ENCODE measurements at places on chromosomes 3 and 15. TPM values are rescaled to one million over a fixed set of nuclear protein-coding genes. Genes with fewer than 3 reads are reported as not detected.
A peak's percentile ranks its signal among the peaks of the same experiment; 100 is the strongest.

- H3K36me3 ChIP-seq, result no peaks in the 10 kb centered on the region
- no peak for DNase-seq
- H3K4me3 ChIP-seq, result no peak overlapping the region
- no peak overlapping the region for H3K27ac ChIP-seq
- H3K4me1 ChIP-seq, result no peaks in the 10 kb centered on the region
Observed at GRCh38 chr3:160106905-160107861, 118.0 kb upstream of the C3orf80 start.

- H3K36me3 ChIP-seq, result no peaks in the 10 kb centered on the region
- H3K4me3 ChIP-seq, result no peak overlapping the region
- no peaks in the 10 kb centered on the region for H3K27me3 ChIP-seq
- no peak overlapping the region for H3K27ac ChIP-seq
- DNase-seq, result no peak
Observed at GRCh38 chr3:181488536-181488935, 223.2 kb upstream of the SOX2 start.

DNA sequence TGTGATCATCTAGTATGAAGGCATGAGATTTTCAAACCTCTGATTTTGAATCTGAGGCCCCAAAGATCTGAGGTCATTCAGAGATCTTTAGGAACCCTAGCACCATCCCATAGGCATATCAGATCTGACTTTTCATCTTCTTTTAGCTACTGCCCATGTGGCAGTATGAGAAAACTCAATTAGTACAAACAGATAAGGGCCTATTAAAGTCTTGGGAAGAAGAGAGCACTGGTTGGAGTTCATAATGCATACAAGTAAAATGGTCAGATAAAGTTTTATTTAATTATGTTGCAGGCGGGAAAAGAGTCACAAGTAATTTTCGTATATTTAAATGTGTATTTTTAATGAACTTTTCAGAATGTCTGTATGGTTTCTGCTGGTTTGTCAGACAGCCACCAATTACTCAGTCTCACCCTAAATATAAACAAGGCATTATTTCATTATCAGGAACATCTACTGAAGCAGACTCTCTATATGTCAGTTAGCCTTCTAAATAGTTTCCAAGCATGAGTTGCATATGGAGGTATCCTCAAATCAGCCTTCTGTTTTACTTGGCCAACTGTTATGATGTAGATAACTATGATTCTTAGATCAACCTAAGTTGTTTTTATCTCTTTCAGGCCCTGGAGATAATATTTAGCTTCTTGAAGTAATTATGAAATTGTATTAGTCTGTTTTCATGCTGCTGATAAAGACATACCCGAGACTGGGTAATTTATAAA, 340.3 kb upstream of the TBC1D5 start:
- no peaks in the 10 kb centered on the region for H3K36me3 ChIP-seq
- H3K27me3 ChIP-seq, result peaks cover 7% of the 10 kb centered on the region
- DNase-seq, result no peak
- H3K4me1 ChIP-seq, result peaks cover 17% of the 10 kb centered on the region
- H3K27ac ChIP-seq, result no peak overlapping the region
- no peak overlapping the region for H3K4me3 ChIP-seq

GRCh38 chr3:23712656-23713559, 92.8 kb upstream of the UBE2E1 start:
- H3K4me1 ChIP-seq, result no peaks in the 10 kb centered on the region
- no peak overlapping the region for H3K4me3 ChIP-seq
- no peak for DNase-seq

- H3K4me1 ChIP-seq, result peaks cover 6% of the 10 kb centered on the region
- no peak overlapping the region for H3K27ac ChIP-seq
- no peak for DNase-seq
- H3K4me3 ChIP-seq, result no peak overlapping the region
Observed at GRCh38 chr15:88513195-88513594, 33.3 kb downstream of the DET1 start.

DNA sequence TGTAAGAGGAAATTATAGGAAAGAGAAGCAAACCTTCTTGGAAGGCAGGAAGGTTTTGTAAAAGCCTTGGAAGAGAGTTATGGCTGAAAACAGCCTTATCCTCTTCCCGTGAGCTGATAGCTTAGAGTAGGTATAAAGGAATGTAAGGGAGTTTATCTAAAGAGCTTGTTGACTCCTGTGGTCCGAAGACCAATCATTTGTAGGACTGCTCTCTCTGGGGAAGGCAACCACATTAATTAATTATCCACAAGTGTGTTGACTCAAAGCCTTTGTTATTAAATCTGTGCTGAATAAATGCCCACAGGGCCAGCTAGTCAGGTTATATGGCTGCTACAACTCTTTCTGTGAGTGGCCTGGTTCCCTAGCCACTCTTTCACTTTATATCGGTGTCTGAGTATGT, 452.1 kb upstream of the RASGRP1 start:
- H3K36me3 ChIP-seq, result no peaks in the 10 kb centered on the region
- H3K4me3 ChIP-seq, result no peak overlapping the region
- H3K27ac ChIP-seq, result no peak overlapping the region
- peaks cover 7% of the 10 kb centered on the region for H3K27me3 ChIP-seq

Gene CFAP44
- 3.6 TPM for total RNA-seq

GRCh38 chr15:36612063-36612788, 32.8 kb downstream of the CDIN1 start:
- H3K4me1 ChIP-seq, result no peaks in the 10 kb centered on the region
- no peak overlapping the region for H3K27ac ChIP-seq
- H3K27me3 ChIP-seq, result no peaks in the 10 kb centered on the region
- H3K4me3 ChIP-seq, result no peak overlapping the region

GRCh38 chr3:96844204-96844514, 29.8 kb downstream of the EPHA6 start:
- H3K36me3 ChIP-seq, result no peaks in the 10 kb centered on the region
- no peak overlapping the region for H3K27ac ChIP-seq
- no peak overlapping the region for H3K4me3 ChIP-seq
- no peak for DNase-seq

GRCh38 chr3:120147072-120147871, 53.0 kb upstream of the GSK3B start:
- H3K4me1 ChIP-seq, result peaks cover 31% of the 10 kb centered on the region
- H3K4me3 ChIP-seq, result no peak overlapping the region
- H3K27me3 ChIP-seq, result no peaks in the 10 kb centered on the region
- H3K36me3 ChIP-seq, result no peaks in the 10 kb centered on the region

Gene NR1I2
- total RNA-seq, result 1.0 TPM

DNA sequence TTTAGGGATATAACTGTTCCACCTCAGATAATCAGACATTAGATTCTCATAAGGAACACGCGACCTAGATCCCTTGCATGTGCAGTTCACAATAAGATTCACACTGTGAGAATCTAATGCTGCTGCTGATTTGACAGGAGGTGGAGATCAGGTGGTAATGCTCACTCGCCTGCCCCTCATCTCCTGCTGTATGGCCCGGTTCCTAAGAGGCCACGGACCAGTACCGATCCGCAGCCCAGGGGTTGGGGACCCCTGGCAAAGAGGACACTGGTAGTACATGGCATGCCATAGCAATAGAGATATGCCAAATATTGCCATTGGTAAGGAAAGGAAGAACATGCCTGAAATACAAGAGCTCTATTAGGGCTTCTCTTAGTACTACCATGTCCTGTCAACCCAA, 59.7 kb downstream of the LSM3 start:
- peaks cover 3% of the 10 kb centered on the region for H3K36me3 ChIP-seq
- H3K27ac ChIP-seq, result no peak overlapping the region
- H3K27me3 ChIP-seq, result peaks cover 10% of the 10 kb centered on the region
- H3K4me1 ChIP-seq, result peaks cover 5% of the 10 kb centered on the region
- DNase-seq, result no peak

Gene SHF
- total RNA-seq, result 23.5 TPM

Gene CACNA2D2
- 2.1 TPM for total RNA-seq

Gene WDR82
- total RNA-seq, result 103 TPM

Gene EIF4A2
- total RNA-seq, result 466 TPM

GRCh38 chr3:125638799-125639198, 43.5 kb upstream of the OSBPL11 start:
- no peaks in the 10 kb centered on the region for H3K4me1 ChIP-seq
- H3K4me3 ChIP-seq, result no peak overlapping the region
- no peak for DNase-seq
- H3K36me3 ChIP-seq, result no peaks in the 10 kb centered on the region

Gene CLRN1
- not detected for total RNA-seq

DNA sequence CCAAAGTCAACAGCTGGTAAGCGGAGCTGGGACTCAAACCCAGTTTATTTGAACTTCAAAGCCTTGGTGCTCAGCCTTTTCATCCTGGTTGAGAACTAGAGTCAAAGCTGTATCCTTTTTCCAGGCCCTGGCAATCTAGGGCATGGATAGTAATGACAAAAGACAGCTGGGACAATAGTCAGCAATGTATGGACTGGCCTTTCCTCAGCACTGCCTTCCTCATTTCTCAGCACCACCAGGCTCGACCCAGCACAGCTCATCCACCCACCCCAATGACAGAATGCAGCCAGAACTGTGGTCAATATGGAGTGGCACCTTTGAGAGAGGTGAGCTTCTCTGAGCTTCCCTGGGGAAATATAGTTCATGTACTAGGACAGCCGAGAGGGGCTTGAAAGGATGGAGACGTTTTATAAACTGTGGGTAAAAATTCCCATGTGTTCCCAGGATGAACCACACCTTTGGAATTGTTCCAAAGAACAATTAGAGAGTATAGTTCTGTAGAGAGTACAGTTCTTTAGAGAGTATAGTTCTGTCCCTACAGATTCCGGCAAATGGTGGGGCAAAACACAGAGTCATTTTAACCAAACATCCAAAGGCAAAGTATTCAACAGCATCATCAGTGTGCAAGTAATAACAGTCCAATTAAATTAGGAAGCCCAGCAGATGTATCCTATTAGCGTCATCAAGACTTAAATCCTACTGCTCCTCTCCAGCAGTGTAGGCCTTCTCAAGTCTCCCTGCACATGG, 30.2 kb upstream of the IREB2 start:
- H3K36me3 ChIP-seq, result no peaks in the 10 kb centered on the region
- H3K4me3 ChIP-seq, result no peak overlapping the region
- H3K4me1 ChIP-seq, result no peaks in the 10 kb centered on the region
- no peak for DNase-seq
- peaks cover 2% of the 10 kb centered on the region for H3K27me3 ChIP-seq

- H3K4me3 ChIP-seq, result no peak overlapping the region
- no peak for DNase-seq
- H3K4me1 ChIP-seq, result no peaks in the 10 kb centered on the region
- H3K27me3 ChIP-seq, result no peaks in the 10 kb centered on the region
- H3K36me3 ChIP-seq, result no peaks in the 10 kb centered on the region
Observed at GRCh38 chr15:87500240-87500639, 756.3 kb downstream of the NTRK3 start.

GRCh38 chr3:53219895-53220483, 35.8 kb downstream of the TKT start:
- H3K4me3 ChIP-seq, result no peak overlapping the region
- H3K36me3 ChIP-seq, result peaks cover 5% of the 10 kb centered on the region
- no peak overlapping the region for H3K27ac ChIP-seq
- DNase-seq, result peak; percentile 90
- peaks cover 4% of the 10 kb centered on the region for H3K4me1 ChIP-seq

DNA sequence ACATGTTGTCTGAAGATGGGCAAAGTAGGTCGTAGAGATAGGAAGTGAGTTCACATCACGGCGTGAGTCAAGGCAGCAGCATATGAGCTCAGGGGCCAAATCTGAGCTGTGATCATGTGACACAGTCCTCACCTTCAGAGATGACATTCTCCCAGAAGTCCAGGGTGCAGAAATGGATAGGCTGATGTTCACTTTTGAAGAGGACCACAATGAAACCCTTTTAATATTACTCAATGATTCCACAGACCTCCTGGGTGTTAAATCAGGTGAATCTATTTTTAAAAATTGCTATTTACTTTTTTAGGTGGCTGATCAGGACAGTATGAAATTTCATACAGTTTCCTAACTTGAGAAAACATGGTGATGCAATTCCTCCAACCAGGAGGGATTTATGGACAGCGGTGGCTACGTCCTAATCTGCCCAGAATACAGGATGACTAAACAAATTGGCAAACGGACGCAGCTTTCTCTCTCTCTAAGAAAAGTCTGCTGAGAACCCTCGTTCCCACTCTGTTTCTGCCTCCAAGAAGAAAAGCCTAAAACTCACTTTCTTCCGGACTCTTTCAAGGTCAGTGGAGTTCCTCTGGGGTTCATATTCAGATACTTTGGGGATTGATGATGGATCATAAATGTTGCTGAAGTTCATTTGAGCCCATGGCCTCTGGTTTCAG, 34.4 kb downstream of the B3GNT5 start:
- peak overlapping the region; percentile 97 for H3K27ac ChIP-seq
- peaks cover 40% of the 10 kb centered on the region for H3K4me1 ChIP-seq
- H3K4me3 ChIP-seq, result peak overlapping the region; percentile 61
- no peaks in the 10 kb centered on the region for H3K27me3 ChIP-seq

- no peak for DNase-seq
- H3K36me3 ChIP-seq, result no peaks in the 10 kb centered on the region
- peaks cover 11% of the 10 kb centered on the region for H3K4me1 ChIP-seq
- no peak overlapping the region for H3K27ac ChIP-seq
- H3K27me3 ChIP-seq, result peaks cover 10% of the 10 kb centered on the region
- H3K4me3 ChIP-seq, result no peak overlapping the region
Observed at GRCh38 chr15:59933607-59934006, 70.5 kb upstream of the FOXB1 start.

DNA sequence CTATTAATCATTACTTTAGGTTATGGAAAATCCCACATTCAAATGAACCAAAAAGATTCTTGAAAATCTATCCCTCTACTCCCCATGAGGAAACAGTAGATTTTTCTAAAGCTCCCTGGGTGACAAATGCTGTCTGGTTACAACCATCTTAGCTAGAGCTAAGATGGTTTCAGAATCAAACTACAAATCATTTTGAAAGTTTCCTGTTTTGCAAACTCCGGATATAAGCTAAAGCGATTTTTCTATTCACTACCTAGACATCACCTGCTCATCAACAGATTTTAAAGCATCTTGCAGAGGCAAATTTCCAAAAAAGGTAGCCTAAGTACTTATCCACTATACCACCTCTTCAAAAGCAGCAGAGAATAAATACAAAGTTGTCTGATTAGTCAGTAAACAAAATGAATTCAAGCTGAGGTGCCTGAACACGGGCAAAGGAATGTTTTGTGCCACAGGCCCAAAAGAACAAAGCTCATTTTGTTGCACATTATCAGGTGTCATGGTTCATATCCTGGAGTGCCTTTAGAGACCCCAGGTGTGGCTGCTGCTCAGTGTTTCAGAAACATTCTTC, 204.9 kb downstream of the TNIK start:
- no peaks in the 10 kb centered on the region for H3K27me3 ChIP-seq
- H3K4me3 ChIP-seq, result peak overlapping the region; percentile 36
- no peak for DNase-seq

GRCh38 chr15:80041494-80042253, 17.8 kb upstream of the ZFAND6 start:
- H3K36me3 ChIP-seq, result no peaks in the 10 kb centered on the region
- no peak overlapping the region for H3K27ac ChIP-seq
- DNase-seq, result no peak
- H3K4me1 ChIP-seq, result no peaks in the 10 kb centered on the region
- H3K27me3 ChIP-seq, result no peaks in the 10 kb centered on the region

Gene AADAC
- not detected for total RNA-seq

- no peak overlapping the region for H3K4me3 ChIP-seq
- no peaks in the 10 kb centered on the region for H3K27me3 ChIP-seq
- no peaks in the 10 kb centered on the region for H3K36me3 ChIP-seq
- no peaks in the 10 kb centered on the region for H3K4me1 ChIP-seq
- no peak for DNase-seq
Observed at GRCh38 chr15:35306361-35306981, 221.4 kb upstream of the NANOGP8 start.
